Stimulated activated CD4-positive, alpha-beta T cell treated with anti-CD3 and anti-CD28 coated beads, Interleukin-2, amount 100 ng/mL, for 4 hours (primary cell): ENCODE measurements at places on chromosomes 7 and 10.

GRCh38 chr10:29370097-29371092, 81.5 kb downstream of the LYZL1 start:
- no peak for DNase-seq

DNA sequence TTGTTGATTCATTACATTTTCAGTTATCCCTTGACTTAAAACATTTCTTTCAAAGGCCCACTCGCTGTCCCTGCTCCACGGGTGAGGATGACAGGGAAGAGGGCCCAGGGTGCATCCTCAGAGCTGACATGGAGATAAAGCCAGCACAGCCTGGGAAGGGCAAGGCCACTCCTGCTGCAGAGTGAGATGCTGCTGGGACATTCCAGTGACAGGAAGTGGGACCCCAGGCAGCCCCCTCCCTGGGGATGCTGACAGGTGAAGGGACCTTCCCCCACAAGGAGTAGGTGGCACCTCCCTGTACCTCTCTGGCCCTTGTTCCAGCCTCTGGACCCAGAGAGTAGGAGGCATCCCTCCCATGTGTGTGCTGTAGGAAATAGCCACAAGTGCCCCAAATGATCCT, 97.8 kb upstream of the DDC start:
- no peak for DNase-seq

DNA sequence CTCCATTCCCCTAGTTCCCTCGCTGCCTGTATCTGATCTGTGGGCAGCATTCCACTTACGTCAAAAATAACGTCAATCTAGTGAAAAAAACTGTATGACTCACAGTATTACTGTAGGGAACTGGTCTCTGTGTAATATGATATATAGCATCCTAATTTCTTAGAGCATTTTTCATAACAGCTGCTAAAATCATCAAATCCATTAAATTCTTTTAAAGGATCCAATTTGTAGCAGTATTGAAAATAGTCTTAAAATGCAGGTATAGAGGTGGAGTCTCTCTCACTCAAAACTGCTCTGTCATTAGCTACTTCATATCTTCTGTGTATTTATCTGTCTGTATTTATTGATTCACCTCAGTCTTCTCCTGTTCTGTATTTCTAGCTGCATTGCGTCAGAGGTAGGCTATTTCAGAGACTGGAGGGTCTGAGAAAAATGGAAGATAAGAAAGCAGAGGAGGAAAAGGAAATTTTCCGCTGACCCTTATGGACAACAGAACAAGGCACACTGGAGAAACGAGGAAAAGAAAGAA, 59.9 kb downstream of the PON1 start:
- DNase-seq, result no peak

DNA sequence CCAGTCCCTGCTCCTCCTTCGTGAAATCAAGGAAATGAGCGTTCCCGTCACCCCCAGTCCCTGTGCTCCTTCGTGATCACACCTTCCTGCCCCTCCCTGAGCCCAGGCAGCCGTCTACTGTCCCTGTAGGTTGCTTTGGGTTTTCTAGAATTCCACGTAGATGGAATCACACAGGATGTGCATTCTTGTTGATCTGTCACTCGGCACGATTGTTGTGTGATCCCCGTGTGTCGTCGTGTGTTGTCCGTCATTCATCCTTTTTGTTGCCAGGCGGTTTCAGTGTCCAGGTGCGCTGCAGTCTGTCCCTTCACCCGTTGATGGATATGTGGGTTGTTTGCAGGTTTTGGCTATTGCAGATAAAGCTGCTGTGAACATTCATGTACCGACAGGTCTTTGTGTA, 9.4 kb downstream of the MTG1 start:
- DNase-seq, result no peak
